Colonic mucosa (tissue), 4 donors: ENCODE measurements at places on chromosomes 5 and 9. TPM values are rescaled to one million over a fixed set of nuclear protein-coding genes. Genes with fewer than 3 reads are reported as not detected.

TMEM252 gene
- total RNA-seq: not detected

PCSK5 gene
- 55.3 TPM for total RNA-seq

MELK gene
- 11.9 TPM for total RNA-seq

IFNA2 gene
- not detected for total RNA-seq

ANKRD18A gene
- total RNA-seq: 7.2 TPM

ECSCR gene
- total RNA-seq: 2.2 TPM
